ENCODE measurements at places on chromosomes 1 and 21. TPM values are rescaled to one million over a fixed set of nuclear protein-coding genes. Genes with fewer than 3 reads are reported as not detected.

GBP2 gene
- 5.8 TPM for total RNA-seq

ADCY10 gene
- 1.2 TPM for total RNA-seq

AKNAD1 gene
- total RNA-seq: 0.78 TPM

BACE2 gene
- 27.2 TPM for total RNA-seq

SAMD13 gene
- 3.8 TPM for total RNA-seq

TCHH gene
- not detected for total RNA-seq

GPR37L1 gene
- not detected for total RNA-seq

A3GALT2 gene
- total RNA-seq: 1.0 TPM

PLA2G2D gene
- not detected for total RNA-seq

LRRN2 gene
- total RNA-seq: not detected

PIGV gene
- total RNA-seq: 11.1 TPM

SPATA6 gene
- 6.4 TPM for total RNA-seq

C1orf167 gene
- total RNA-seq: not detected

HEYL gene
- total RNA-seq: 0.48 TPM

RAB25 gene
- 3.4 TPM for total RNA-seq

KIFAP3 gene
- total RNA-seq: 15.3 TPM

C4BPA gene
- not detected for total RNA-seq

ERRFI1 gene
- 99.2 TPM for total RNA-seq

SH2D5 gene
- total RNA-seq: 0.56 TPM

GPX7 gene
- total RNA-seq: 55.5 TPM

All from epithelial cell of alveolus of lung (primary cell).